ENCODE measurements at places on chromosomes 2 and 18. TPM values are rescaled to one million over a fixed set of nuclear protein-coding genes. Genes with fewer than 3 reads are reported as not detected.

Gene SNRPD1
- 55.8 TPM for total RNA-seq

- DNase-seq: no peak
Measured at GRCh38 chr18:79766308-79766707, 31.4 kb upstream of the KCNG2 start.

Gene RBM44
- 1.5 TPM for total RNA-seq

DNA sequence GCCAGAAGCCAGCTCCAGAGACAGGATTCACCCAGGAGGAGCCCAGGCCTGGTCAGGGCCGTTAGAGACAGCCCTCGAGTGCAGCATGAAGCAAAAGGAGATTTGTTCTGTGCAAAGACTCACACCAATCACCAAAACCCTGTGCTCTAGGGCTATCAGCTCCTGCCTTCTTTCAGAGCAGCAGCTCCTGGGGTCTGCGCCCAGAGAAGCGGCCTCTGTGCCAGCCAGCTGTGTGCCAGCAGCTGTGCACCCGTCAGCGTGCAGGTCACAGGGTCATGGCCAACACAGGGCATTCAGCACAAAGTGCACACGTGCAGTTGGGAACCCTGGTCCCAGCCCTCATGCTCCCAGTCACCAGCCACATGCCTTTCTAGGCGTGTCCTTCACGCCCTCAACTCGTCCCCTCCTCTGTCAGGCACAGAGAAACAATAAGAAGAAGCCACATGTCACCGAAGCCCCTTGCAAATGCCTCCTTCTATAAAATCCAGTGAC lies 49.3 kb downstream of the ZNF516 start:
- peak; percentile 38 for DNase-seq

- DNase-seq: no peak
Measured at GRCh38 chr2:9018534-9018933, 15.1 kb upstream of the MBOAT2 start.

GRCh38 chr18:5992381-5992780 lies 97.1 kb upstream of the TMEM200C start:
- DNase-seq: no peak

- no peak for DNase-seq
Measured at GRCh38 chr2:12714391-12715221, 2.1 kb upstream of the TRIB2 start.

Gene TACR1
- total RNA-seq: 5.5 TPM

DNA sequence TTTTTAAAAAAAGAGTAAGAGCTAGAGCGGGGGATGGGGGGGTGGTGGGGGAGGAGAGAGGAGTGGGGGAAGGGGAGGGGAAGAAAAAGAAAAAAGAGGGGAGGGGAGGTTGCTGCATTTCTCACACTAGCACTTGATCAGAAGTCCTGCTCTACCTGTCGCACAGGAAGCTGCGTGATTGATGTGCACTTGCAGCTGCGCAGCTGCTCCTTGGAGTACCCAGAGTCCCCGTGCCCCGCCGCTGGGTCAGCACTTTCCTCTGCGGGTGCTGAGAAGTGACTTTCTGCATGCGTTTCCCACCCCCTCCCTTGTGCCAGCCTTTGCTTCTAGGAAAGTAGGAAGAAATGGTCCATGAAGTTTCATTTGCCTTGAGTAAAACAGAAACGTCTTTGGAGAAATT lies 297.3 kb downstream of the ETAA1 start:
- no peak for DNase-seq

DNA sequence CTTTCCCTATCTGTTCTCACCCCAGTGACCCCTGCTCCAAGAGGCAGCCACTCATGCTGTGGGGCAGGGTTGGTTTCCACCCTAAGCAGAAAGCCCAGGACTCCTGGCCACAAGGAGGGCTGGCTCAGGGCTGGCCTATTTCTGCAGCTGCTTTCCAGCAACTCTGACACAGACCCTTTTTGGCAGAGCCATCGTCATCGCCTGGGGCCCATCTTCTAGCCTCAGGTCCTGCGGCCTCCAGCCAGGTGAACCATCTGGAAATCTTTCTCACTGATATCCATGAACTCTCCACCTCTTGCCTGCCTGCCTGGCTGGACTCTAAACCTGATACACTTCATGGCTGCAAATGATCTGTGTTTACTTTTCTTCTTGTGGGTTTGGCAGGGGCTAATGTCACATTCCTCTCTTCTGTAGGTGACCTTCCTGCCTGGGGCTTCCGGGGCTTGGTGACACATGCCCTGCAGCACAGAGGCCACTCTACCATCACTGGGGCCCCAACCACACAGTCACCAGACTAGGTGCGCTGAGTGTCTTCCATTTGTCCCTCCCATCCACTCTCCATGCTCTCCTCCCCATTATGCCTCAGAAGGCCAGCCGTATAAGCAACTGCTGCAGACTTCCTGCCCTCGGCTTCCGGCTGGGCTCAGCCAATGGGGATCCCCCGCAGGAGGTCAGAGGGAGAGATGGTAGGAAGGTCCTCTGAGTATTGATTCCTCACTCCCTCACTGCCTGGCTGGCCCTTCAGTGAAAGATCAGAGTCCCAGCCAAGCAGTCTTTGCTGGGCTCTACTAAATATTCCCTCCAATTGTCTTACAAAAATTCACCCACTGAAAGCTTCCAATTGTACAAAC lies 9.7 kb upstream of the COPS8 start:
- no peak for DNase-seq

Gene COL4A3
- total RNA-seq: 23.3 TPM

DNA sequence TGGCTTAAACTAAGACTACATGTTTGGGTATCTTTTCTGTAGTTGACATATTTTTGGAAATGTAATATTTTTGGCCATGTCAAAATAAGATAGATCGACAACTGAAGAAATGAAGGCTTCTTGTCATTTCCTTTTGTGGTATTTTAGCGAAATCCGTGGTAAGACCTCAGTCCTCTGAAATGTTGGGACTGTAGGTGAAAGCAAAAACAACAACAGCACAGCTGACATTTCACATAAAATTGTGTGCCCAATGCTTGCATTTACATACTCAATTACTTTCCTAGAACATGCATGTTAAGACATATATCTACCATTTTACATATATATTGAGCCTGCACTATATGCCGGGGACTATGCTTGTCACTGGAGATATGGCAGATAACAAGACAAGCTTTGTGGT lies 50.2 kb downstream of the SPP2 start:
- no peak for DNase-seq

- no peak for DNase-seq
Measured at GRCh38 chr2:224181534-224182155, 142.6 kb upstream of the SERPINE2 start.

Gene BARD1
- 11.8 TPM for total RNA-seq

GRCh38 chr18:62999392-62999791 lies 284.1 kb downstream of the PHLPP1 start:
- DNase-seq: peak; percentile 56

GRCh38 chr2:128642821-128643220 lies 324.2 kb upstream of the HS6ST1 start:
- peak; percentile 23 for DNase-seq

DNA sequence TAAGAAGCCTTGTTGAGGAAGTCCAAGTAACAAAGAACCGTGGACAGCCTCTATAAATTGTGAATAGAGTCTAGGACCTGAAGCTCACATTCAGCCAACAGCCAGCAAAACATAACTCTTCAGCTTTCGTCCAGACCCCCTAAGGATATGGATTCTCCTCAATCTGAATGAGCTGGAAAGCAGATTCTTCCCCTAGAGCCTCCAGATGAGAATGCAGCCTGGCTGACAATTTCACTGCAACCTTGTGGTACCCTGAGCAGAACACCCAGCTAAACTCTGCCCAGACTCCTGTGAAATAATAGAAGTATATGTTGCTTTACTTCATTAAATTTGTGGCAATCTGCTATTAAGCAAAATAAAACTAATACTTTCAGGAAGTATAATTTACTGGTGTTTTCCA lies 483.5 kb upstream of the SLC8A1 start:
- DNase-seq: no peak

Gene ALPG
- total RNA-seq: not detected

Gene ALKAL2
- 1.9 TPM for total RNA-seq

Gene ESPNL
- 2.4 TPM for total RNA-seq

DNA sequence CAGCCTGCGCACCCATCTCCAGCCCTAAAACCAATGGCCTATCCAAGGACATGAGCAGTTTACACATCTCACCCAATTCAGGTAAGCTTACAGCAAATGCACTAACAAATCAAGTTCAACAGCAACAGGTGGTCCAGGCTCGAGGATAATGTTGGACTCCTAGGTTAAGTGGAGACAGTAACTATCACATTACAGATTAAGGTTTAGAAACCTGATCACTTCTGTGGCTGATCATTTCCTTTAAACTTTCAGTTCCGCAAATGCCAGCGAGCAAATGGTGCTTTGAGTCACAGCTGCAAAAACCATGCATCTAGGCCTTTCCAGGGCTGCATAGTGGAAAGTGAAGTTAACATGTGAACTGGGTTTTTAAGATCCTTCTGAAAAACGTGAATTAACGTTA lies 259.4 kb downstream of the GBX2 start:
- DNase-seq: no peak

DNA sequence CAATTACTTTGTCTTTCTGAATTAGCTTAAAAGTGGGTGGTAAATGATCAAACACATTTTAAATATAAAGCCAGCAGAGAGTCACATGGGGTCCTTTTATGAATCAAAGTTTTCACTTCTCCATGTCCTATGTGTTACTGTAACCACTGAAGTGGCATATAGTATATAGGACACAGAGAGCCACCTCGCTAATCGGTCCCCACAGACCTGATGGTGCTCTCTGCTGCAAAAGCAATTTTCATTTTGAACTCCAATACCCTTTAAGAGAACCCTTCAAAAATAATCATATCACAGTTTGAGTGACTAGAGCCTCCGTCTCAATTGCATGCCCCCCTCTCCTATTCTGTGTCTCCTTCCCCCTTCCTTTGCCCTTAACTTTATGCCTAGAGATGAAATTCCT lies 272.8 kb downstream of the ERBB4 start:
- DNase-seq: no peak

Gene STARD6
- total RNA-seq: not detected

DNA sequence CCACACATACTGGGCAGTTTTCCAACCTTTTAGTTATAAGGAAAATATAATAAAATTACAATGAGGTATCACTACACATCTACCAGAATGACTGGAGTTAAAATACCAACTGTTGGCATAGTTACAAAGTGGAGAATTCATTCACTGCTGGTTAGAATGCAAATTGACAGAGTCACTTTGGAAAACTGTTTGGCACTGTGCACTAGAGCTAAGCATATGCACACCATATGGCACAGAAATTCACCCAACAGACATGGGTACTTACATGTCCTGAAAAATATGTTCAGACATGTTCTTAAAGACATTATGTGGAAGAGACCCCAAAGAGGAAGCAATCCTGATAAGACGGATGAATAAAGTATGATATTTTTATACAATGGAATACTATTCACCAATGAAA lies 686.1 kb upstream of the RAB6C start:
- DNase-seq: no peak

Gene FOXI3
- not detected for total RNA-seq

DNA sequence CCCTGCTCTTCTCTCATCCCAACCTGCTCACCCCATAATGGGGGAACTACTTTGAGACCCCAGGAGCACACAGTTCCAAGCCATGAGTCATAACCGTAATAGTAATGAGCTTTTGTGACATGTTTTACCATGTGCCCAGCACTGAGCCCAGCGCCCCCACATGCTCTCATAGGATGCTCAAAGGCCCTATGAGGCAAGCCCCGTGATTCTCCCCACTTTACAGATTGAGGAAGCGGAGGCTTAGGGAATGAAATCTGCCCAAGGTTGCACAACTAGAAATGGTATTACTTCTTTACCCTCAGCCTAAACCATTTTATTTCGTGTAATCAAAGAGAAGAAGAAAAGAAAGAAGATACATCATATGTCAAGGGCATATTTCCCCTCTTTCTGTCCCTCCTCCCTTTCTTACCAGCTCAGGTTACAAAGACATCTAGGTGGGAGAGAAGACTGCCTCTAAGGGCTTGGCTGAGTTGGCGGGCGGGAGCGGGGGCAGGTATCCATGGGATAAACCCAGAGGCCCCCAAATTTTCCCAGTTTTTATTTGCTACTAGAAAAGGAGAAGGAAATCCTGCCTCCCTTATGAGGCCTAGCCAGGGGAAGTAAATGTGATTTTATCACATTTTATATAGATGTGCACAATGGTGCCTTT lies 24.2 kb downstream of the BCL11A start:
- no peak for DNase-seq

Gene THSD7B
- 7.6 TPM for total RNA-seq

DNA sequence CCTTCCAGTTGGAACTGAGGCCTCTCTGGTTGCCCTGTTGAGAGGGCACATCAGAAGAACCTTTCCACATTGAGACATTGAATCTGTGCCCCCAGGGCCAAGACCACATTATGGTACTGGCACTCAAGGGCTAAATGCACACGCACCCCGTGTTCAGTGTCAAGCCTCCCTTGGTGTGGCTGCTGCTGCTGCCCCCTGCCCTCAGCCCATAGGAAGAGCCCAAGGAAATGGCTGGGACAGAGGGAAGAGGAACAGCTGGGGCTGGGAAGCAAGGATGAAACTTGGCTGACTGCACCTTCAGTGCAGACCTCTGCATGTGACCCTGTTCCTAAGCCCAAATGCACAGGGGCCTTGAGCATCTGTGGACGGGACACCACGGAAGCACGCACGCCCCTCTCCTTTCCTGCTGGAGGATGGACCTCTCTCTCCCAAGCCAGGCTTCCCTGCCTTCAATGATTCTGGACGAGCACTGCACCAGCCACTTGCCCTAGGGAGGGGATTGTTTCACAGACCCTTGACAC lies 40.2 kb downstream of the NIFK start:
- no peak for DNase-seq

DNA sequence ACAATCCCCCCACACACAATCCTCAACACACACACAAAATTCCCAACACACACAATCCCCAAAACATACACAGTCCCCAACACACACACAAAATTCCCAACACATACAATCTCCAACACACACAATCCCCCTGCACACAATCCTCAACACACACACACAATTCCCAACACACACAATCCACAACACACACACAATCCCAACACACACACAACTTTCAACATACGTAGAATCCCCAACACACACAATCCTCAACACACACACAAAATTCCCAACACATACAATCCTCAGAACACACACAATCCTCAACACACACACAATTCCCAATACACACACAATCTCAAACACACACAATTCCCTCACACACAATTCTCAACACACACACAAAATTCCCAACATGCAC lies 2.6 kb upstream of the PDCD1 start:
- no peak for DNase-seq

DNA sequence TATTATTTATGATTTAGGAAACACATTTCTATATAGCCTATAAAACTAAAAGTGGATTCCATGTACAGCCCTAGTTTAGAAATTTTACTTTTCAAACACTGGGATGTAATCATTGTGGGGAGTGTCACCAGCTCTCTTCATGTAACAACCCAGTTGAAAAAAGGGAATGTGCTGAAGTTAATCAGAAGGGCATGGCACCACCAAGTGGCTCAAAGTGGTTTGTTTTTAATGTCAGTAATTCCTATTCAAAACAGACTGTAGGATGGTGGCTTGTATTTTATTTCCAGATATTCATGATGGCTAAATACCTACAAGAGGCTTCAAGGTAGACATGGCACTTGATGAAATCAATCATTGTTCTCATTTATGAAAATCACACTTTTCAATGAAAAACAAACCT lies 58.1 kb upstream of the TMEM182 start:
- DNase-seq: no peak

- no peak for DNase-seq
Measured at GRCh38 chr18:79792096-79792987, 5.4 kb upstream of the KCNG2 start.

Measured in ureter (tissue), 1 donor.